ENCODE measurements at places on chromosomes 2 and 18.
A peak's percentile ranks its signal among the peaks of the same experiment; 100 is the strongest.

- DNase-seq = no peak
These were observed 421.3 kb downstream of the NYAP2 start for GRCh38 chr2:225820826-225821225.

DNA sequence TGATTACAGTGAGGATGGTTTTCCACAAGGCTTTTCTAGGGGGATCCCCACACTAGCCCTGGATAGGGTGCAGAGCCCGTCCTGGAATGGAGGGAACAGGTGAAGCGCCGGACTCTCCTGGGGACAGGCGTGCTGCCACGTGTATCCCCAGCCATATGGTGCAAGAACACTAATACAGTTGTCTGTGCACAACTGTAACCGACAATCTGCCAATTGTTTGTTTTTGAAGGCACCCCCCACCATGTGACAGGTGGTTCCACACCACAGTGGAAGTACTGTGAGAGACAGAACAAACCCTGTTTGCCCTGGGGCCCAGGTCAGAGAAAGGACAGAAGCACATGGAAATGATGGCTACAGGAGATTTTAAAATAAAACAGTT, 52.9 kb downstream of the MYCN start:
- no peak for DNase-seq

DNA sequence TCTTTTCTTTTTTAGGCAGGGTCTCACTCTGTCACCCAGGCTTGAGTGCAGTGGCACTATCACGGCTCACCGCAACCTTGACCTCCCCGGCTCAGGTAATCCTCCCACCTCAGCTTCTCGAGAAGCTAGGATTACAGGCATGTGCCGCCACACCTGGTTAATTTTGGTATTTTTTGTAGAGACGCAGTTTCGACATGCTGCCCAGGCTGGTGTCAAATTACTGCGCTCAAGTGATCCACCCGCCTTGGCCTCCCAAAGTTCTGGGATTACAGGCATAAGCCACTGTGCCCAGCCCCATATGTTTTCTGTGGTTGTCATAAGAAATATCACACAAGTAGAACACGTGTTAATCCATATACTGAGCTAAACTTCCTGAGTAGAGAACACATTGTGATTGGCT, 14.6 kb downstream of the ENOSF1 start:
- no peak for DNase-seq

GRCh38 chr2:225526760-225527390, 127.4 kb downstream of the NYAP2 start:
- DNase-seq = no peak

GRCh38 chr18:36481201-36481657, 183.7 kb downstream of the FHOD3 start:
- no peak for DNase-seq

GRCh38 chr2:200738590-200738989, 73.1 kb upstream of the BZW1 start:
- DNase-seq = no peak

DNA sequence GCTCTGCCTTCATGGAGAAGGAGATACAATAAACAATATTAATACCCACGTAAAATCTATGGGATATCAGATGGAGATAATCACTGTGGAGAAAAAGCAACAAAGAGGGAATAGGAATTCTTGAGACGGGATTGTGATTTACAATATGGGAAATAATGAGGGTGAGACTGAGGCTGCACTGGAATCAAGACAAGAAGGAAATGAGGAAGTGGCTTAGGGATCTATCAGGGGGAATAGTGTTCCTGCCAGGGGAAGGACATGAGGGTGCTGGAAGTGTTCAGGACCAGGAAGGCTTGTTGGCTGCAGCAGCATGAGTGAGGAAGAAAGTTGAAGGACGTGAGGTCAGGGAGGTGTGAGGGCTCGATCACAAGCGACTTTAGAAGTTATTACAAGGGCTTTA, 182.4 kb downstream of the DYSF start:
- no peak for DNase-seq

DNA sequence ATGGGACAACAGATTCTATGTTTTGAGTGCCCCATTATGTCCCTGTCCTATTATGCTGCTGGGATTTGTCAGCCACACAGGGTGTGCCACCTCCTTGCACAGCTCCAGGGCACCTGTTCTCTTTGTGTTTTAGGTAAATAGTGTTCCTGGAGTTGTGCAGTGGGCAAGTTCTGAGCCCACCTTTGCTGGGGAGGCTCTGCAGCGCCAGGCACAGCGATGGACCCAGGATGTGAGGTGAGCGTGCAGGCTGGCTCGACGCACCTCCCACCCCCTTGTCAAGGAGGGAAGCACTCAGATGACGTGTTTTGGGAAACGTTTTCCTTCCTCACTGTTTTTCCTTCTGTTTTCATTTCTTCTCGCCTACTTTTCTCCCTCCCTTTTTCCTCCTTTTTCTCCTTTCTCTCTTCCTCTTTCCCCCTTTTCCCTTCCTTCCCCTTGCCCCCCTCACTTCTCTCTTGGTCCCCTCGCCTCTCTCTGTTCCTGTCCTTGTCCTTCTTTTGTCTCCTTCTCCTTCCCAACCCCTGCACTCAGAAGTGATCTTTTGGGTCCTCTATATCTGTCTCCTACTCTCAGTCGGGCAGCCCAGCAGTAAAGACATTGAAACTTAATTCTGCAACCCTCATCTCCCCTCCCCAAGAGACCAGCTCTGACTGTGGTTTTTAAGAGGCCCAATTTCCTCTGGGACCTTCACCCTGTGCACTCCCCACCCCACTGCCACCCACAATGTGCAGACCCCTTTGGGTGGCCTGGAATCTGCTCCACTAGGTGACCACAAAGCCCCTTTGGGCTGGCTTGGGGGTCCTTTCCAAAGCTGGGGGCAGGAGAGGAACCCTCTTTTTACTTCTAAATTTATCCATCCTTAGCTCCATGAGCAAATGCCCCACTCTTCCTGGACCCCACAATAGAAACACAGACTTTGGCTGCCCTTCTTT, 104.0 kb downstream of the MCFD2 start:
- DNase-seq = no peak

DNA sequence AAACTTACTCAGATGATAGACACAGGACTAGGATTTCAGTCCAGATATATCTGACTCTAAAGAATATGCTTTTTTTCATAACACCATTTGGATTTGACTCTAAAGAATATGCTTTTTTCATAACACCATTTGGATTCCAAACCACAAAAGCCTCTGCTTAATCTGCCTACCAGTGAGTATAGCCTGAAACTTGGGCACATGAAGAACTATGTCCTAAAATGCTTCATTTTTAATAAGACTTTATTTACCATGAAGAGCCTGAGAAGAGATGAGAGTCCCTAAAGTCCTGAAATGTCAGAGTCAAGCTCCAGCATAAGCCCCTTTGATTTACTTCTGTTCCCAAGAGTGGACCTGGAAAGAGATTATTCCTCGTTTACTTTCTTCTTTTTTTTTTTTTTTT, 54.5 kb upstream of the STPG4 start:
- no peak for DNase-seq

DNA sequence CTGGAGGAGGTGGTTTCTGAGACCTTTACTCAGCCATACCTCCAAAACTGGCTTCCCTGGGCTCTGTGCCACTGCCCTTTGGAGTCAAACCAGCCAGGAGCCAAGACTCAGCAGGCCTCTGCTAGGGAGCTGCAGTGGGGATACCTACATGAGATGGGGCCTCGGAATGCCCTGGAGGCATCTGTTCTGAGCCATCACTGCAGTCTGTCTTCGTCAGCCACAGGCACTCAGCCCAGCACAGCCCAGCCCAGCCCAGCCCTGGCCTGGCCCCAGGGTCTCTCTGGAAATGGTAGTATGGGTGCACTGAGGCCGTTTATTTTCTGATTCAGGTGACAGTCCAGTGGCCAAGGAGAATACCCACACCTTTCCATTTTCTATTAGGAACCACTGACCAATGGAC, 209.8 kb downstream of the CELF4 start:
- no peak for DNase-seq

DNA sequence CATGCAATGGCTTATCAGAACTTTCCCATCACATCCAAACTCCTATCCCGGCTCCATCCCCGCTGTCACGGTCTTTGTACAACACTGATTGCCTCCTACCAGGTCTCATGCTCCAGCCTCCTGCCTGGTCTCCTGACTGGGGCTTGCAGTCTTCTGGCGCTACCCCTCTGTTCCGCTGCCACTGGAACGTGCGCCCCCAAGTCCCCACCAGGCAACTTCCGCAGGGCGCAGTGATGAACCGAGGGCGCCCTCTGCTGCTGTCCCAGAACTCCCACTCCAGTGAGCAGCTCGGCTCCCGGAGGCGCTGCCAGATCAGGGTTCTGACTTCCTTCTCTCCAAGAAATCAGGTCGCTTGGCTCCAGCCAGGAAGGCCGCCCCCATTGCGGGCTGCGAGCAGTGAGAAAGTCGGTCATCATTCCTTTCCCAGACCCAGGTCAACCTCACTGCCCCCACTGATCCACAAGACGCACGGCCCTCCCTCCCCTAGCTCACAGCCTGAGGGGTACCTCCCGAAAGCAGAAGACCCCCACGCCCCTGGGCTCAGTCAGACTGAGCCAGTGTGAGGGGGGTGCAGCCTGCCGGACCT, 43.9 kb upstream of the RAB11FIP5 start:
- no peak for DNase-seq

DNA sequence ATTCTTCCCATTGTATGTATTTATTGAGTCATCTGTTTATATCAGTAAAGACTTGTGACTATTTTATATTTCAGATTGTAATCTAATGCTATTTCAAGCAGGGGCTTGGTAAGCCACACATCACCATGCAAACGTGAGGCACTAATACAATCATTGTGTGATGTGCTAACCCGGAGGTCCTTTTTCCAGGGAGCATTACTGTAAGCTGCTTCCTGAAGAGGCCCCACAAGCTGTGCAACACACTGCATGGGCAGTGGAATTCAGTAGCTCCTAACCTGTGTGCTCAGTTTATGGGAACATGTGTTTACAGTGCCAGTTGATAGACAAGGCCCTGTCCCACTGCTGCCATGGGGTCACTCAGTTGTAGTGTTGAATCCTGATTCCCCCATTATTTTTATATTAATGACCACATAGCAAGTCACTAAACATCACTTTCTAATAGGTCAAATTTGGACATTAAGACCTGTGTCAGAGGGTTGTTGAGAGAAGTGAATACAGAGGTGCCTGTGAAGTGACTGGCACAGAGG, 162.9 kb downstream of the FHOD3 start:
- DNase-seq = no peak

- DNase-seq = no peak
These were observed 68.1 kb upstream of the SPRED2 start for GRCh38 chr2:65500310-65501040.

GRCh38 chr18:31161757-31162418, 768 bp downstream of the DSC1 start:
- DNase-seq = no peak

- DNase-seq = no peak
These were observed 72.3 kb downstream of the OTX1 start for GRCh38 chr2:63122921-63123320.

DNA sequence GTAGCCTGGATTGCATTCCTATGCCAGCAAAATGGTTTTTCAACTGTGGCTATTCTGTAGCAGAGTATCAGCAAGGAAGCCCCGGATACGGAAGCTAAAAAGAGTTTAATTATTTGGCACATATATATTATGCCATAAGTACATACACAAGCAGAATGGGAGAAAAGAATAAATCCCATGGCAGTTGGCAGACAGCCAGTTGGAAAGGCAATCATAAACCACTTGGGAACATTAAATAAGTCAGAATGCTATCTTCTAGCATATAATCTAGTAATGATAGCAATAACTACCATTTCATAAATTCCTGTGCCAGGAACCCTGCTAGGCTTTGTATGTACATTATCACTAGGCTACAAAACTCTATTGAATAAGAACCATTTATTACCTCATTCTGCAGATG, 26.0 kb downstream of the GALNT5 start:
- no peak for DNase-seq

- peak; percentile 9 for DNase-seq
These were observed 411.7 kb downstream of the DSEL start for GRCh38 chr18:67104700-67105284.

- DNase-seq = no peak
These were observed 42.0 kb downstream of the NEURL3 start for GRCh38 chr2:96463119-96463518.

- no peak for DNase-seq
These were observed 14.1 kb downstream of the ZFP36L2 start for GRCh38 chr2:43212216-43212835.

- no peak for DNase-seq
These were observed 71.3 kb upstream of the PID1 start for GRCh38 chr2:229342376-229342775.

DNA sequence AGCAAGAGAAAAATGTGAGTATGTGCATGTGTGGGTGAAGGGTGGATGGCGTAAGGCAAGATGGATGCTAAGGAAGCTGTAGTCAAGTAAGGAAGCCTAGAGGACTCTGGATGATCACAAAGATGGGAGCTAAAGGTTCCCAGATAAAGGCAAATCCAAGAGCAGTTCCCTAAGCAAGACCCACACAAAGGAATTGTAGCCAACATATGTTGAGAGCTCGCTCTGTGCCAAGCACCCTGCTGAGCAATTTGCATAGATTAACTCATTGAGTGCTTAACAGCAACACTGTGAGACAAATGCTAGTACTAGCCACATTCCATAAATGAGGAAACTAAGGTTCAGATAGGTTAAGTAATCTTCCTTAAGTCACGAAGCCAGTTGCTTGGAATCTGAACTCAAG, 132.6 kb downstream of the C1D start:
- DNase-seq = no peak

- DNase-seq = no peak
These were observed 58.4 kb upstream of the RTN4 start for GRCh38 chr2:55108456-55109160.

- no peak for DNase-seq
These were observed 137.1 kb downstream of the RPIA start for GRCh38 chr2:88828397-88829137.

DNA sequence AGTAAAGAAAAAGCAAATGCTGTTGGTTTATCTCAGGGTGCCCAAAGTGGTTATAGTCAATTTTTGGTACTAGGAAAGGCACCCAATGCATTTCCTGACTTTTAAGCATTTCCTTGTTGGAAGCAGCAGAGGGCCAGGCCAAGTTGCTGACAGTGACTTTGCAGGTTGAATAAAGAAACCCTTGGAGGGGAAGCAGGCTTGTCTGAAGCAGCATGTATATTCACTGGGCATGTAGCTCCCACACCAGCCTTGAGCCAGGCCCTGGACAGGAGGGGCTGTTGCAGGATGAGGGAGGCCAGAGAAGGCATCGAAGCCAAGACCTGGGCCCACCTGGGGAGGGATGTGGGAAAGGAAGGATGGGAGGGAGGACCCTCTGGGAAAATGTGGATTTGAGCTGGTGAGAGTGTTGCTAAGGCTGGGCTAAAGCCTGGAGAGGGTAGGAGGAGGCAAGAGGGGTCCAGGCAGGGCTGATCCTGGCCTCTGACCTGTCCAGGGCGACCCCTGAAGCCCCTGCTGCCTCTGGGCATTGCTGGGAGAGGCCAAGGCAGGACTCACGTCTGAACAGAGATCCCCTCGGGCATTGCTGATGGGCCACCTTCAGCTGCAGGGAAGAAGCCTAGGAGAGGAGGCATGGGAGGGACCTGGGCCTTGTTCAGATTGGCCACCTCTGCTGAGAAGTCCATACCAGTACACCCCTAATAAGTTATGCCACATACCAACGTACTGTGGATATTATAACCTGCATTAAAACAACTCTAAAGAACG, 79.6 kb downstream of the STPG4 start:
- no peak for DNase-seq

- DNase-seq = no peak
These were observed 532.0 kb upstream of the FSHR start for GRCh38 chr2:49686291-49686690.

GRCh38 chr2:197054437-197054836, 127.9 kb upstream of the PGAP1 start:
- no peak for DNase-seq

GRCh38 chr2:65565681-65566080, 133.3 kb upstream of the SPRED2 start:
- DNase-seq = no peak
